ENCODE measurements at places on chromosomes 6 and 20.

DNA sequence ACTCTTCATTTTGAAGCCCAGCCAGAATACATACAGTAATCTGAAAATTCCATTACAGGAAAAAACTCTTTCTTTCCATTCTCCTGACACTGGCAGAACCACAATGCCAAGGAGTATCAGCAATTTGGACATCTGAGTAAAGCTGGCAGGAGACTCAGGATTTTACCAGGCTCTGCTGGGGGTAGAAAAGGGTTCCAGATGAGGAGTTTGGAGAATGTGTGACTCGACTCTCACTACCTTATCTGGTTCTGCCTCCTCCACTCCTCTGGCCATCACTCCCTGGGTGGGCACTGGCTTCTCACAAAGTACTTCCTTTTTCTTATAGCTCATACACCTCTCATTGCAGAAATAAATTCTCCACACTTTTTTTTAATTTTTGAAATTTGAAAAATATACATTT is 10.6 kb upstream of the WFDC8 start:
- DNase-seq: no peak

DNA sequence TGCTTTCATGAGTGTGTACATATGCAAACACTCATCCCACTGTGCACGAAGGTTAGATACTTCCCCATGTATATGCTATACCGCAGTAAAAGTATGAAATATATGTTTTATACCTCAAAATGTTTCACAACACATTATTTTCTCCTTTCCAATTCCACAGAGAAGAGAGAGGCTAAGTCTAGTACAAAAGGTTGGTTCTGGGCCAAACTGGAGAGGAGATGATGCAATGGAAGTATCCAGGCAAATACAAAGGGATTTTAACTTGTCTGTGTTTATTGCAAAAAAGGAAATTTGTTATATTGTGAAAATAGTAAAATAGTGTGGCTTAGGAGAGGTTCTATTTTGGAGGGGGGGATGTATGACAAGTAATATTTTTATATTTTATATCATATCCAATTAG is 112.6 kb downstream of the PLCB1 start:
- DNase-seq: peak; percentile 30

DNA sequence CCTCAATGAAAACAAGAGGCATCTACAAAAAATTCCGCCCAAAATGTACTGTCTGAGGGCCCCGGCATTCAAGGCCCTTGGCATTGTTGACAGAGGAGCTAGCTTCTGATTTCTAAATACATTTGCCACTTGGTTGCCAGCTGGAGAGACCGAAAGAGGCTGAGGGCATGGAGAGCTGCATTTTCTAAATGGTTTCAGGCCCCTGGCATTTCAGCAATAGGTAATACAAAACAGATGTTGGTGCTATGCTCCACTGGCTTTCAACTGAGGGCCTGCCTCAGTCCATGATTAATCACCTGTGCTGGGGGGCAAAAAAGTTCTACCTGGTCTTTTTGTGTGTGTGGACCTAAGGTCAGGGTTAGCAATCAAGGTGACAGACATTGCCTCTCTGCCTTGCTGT is 79.5 kb upstream of the ISM1 start:
- DNase-seq: peak; percentile 98

DNA sequence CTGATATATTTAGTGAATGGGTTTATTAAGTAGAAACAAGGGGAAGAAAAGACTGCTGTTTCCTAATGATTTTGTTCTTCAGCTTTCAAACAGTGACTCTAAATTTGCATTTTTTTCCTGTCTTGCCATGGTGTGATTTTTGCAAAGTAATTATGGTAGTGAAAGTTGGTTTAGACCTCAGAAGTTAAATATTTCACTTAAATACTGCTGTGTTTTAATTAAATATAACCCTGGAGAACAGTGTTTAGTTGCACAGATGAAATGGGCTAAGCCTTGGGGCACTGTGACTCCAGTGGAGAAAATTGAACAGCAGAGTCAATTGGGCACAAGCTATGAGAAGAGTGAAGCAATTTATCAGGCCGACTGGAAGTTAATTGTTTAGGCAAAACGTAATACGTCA is 111.1 kb upstream of the MCHR2 start:
- DNase-seq: peak; percentile 62

DNA sequence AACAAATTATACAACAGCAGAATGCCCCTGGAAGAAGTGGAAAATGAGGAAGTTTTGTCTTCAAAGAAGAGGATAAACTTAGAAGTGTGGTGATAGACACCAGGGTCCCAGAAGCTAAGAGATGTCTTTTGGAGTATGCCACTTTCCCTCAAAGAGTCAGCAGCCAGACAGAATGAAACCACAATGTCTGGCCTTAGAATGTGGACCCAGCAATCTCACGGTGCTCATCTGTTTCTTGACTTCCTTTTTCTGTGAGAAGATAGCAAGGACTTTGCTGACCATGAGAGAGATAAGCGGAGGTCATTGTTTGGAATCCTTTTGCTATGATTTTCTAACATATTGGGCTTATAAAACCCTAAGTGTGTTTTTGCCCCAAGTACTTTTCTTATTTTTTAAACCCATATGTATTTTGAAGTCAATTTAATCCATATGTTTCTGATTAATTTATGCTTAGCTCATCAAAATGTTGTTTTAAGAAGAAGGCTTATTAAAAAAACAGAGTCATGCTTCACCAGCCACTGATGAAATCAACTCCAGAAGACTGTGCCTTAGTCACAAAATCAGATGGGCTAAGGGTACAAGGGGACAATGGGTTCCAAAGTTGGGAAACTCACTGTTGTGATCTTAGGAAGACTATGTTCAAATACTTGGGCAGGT is 451.2 kb upstream of the JAG1 start:
- no peak for DNase-seq

GRCh38 chr6:167829513-167829912 is 2.8 kb downstream of the AFDN start:
- DNase-seq: no peak

DNA sequence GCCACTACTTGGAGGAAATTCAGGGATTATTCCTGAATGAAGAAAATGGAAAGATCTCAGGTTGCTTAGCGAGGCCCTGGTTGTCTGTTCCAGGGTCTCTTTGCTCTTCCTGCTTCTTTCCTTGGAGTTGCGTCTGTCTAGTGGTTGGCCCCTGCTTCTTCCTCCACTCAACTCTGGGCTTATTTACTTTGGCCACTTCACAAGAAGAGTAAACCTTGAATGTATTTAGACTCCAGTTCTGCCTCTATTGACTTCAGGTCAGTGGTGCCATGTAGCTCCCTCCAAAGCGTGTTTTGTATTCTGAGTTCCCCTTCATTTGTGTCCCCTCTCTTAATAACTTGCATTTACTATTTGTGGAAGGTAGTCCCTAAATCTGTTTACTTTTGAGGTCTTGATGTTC is 456.5 kb downstream of the UTRN start:
- DNase-seq: peak; percentile 72

DNA sequence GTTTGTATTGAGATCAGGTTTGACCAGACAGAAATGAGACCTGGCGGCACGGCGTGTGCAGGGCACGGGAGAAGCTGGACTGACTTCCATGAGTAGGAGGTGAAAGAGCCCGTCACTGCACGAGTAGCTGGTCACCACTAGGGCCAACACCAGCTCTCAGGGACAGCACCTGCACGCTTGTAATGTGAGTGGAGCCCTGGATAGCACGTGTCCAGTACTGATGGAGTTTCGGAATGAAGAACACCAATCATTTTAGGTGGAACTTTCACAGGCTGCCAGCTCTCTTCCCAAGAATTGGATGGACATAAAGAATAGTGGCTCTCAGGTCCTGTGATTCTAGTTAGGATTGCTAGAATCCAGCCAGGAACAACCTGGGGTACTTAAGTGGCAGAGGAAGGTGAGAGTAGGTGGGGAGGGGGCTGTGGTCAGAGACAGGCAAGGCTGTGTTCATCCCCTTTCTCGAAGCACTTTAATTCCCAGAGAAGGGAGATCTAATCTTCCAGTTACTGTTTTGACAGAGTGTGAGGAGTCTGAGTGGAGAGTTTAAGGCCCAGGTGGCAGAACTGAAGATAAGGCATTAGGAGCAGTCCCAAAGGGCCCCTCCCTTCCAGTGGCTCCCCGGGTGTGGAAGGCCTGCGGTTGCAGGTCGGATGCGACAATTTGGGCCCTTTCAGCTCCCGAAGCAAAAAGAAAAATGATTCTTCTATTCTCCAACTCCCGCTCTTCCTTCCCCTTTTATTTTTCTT is 314.8 kb downstream of the QKI start:
- DNase-seq: no peak

GRCh38 chr6:166588691-166589336 is 2.3 kb upstream of the RAMACL start:
- no peak for DNase-seq

DNA sequence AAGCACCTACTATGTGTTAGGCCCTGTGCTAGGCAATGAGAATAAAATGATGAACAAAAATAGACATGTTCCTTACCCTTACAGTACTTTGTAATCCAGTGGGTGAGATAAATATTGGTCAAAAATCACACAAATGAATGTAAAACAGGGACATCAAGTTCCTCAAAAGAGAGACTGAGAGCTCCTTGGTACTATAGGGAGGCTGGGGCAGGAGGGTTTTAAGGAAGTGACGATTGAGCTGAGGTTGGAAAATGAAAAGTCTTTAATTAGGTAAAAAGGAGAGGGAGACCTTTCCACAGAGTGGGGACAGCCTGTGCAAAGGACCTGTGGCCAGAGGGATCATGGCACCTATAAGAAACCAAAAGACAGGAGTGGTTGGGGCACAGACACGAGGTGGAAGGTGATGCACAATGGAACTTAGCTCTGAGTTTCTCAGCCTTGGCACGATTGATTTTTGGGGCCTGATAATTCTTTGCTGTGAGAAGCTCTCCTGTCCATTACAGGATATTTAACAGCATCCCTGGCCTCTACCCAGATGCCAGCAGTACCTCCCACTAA is 140.3 kb downstream of the CEP57L1 start:
- DNase-seq: no peak

DNA sequence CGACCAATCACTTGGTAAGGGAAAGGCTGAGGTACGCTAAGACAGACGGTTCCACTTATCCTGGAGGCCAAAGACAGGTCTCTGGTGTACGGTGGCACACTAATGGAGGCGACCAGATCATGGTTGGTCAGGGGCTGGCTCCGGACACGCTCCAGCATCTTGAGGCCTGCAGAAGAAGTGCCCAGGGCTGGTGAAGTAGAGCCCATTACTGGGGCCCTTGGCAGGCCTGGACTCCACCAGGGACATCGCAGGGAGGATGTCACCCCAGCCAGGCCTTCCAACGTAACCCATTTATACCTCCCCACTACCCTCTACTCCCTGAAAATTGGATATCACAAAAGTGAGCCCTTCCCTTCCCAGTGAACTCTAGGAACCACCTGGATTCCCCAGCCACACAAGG is 16.2 kb downstream of the KHDC1L start:
- no peak for DNase-seq

DNA sequence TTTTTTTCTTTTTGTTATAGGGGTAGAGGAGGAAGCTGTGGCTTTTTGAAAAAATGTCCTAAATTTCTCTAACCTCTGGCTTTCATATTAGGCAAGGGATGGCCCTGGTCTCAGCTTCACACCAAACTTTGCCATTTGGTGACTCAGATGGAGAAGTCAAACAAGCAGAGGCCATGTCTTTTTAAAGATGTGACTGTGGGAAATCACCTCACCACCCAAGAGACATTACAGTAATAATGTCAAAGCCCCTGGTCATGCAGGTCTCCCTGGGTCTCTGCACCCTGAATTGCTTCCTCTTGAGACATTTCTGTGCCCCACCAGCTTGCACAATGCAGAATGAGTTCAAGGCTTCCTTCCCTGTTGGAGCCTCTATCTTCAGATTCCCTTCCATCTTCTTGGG is 39.5 kb upstream of the ADGRF5 start:
- DNase-seq: no peak

DNA sequence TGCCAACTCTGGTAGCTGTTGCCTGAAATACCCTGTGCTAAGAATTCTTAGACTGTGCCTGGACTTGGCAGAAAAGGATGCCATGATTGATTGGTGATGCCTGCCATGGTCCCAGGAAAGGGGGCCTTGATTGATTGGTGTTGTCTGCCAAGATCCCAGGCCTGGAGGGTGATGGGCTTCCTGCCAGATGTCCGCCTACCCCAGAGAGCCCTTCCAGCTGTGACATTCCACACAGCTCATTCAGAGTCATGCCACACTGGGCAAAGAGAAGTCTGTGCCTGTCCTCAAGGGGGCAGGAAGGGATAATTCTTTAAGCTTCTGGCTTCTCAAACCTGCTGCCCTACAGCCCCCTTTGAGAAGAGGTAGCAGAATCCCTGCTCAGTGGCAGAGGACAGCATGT is 24.6 kb downstream of the RIMS4 start:
- peak; percentile 67 for DNase-seq

- DNase-seq: no peak
Observed at GRCh38 chr20:34452281-34452982, 63.8 kb upstream of the DYNLRB1 start.

DNA sequence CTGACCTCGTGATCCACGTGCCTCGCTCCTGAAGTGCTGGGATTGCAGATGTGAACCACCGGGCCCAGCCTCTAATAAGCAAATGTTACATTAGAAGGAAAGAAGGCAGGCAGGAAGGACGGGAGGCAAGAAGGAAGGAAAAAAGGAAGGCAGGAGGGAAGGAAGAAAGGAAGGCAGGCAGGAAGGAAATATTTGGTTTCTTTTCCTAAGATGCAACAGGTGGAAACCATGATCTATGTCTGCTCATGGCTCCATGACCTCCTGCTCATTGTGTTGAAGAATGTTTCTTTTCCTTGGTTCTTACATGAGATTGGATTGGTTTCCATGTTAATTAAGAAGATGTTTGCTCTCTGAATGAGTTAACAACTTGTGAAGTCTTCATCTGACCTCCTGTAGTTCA is 91.8 kb upstream of the SNX9 start:
- no peak for DNase-seq

DNA sequence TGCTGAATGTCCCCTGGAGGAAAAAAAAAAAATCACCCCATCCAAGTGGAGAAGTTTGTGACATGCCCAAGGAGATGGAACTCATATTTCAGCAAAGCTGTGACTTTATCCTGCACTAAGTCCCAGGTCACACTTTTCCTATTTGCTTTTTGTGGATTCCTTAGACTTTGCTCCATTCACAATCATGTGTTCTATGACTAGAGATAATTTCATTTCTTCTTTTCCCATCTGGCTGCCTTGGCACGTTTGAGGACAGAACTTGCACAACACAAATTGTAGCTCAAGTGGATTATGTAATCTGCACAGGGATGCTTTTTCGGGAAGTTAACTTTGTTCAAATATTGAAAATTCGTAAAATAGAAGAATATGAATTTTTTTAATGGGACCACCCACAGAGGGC is 100.7 kb upstream of the PTPN1 start:
- DNase-seq: no peak

DNA sequence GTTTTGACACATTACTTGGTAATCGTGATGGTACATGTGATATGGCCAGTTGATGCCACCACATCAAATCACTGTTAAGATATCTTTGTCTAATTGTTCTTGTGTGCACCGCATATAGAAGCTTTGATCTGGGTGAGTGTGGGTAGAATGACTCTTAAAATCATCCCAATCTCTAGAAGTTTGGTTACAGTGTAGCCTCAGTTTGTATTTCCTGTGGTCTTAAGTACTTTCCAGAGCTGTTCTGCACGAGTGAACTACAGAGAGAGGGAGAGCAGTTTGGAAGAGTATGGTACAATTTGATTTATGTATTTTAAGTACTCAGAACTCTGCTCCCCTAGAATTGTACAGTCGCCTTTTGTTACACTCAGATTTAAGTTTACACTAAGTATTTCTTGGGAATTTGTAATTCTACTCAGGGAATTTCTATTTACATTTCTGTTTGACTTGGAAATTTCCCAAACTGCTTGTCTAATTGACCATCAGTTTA is 37.5 kb downstream of the SNX9 start:
- DNase-seq: peak; percentile 61

Data from NCI-H69 (cell line).